ENCODE measurements at places on chromosomes 4 and X. TPM values are rescaled to one million over a fixed set of nuclear protein-coding genes. Genes with fewer than 3 reads are reported as not detected.
A peak's percentile ranks its signal among the peaks of the same experiment; 100 is the strongest.

- peak; percentile 59 for DNase-seq
These were observed 98.3 kb upstream of the MAOA start for GRCh38 chrX:43557792-43558191.

- no peak for DNase-seq
These were observed 212.6 kb upstream of the RASGEF1B start for GRCh38 chr4:81684352-81684751.

DNA sequence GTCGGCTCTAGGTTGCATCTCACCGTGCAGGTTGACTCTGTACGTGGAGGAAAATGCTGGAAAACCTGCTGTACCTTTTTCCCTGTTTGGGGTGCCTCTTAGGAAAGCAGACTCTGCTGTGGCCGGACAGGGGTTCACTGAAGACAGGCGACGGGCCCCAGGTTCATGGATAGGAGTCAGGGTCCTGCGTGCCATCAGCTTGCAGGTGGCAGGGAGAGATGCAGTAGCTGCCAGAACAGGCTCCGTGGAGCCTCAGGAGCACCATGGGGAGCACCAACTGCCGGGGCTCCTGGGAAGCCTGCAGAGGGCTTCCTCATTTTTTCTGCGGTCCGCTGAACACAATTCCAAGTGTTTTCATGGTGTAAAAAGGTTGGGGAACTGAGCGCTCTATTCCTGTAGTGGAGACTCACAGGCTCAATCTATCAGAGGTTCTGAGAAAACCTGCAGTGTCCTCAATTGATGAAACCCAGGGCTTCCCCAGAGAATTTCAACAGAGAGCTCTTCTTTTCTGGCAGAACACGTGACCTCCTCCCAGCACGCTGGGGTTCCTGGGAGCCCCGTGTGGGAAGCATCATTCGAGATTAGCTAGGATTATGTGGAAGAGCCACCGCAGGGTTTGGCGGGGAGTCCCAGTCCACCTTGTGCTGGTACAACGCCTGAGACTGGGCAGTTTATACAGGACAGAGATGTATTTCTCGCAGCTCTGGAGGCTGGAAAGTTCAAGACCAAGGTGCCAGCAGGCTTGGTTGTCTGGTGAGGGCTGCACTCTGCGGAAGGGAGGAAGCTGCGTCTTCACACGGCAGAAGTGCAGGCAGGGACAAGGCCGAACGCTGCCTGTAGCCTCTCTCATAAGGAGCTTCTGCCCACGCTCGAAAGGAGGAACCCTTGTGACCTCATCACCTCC is 1.6 kb downstream of the HTRA3 start:
- DNase-seq = no peak

GRCh38 chrX:63934160-63934559 is 149.1 kb upstream of the ARHGEF9 start:
- DNase-seq = no peak

GRCh38 chrX:99603091-99603814 is 806.8 kb downstream of the PCDH19 start:
- no peak for DNase-seq

- DNase-seq = no peak
These were observed 14.5 kb upstream of the FGG start for GRCh38 chr4:154626793-154627484.

GRCh38 chr4:36320117-36320896 is 38.9 kb downstream of the DTHD1 start:
- no peak for DNase-seq

DNA sequence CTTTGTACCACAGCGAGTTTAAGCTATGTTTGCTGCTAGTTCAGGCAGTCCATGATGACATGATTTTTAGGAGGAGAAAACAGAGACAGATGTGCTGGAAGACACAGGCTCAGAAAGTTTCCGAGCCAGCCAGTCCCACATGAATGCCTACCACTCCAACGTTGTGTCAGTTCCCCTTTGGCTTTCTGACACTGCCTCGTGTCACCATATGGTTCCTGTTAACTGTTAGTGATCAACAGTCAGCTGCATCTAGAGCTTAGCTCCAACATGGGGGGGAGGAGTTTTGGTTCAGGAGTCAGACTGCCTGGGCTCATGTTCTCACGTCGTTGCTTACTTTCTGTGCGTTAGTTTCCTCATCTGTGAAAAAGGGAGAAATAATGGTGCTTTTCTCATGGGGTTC is 343.7 kb downstream of the MID1IP1 start:
- no peak for DNase-seq

DNA sequence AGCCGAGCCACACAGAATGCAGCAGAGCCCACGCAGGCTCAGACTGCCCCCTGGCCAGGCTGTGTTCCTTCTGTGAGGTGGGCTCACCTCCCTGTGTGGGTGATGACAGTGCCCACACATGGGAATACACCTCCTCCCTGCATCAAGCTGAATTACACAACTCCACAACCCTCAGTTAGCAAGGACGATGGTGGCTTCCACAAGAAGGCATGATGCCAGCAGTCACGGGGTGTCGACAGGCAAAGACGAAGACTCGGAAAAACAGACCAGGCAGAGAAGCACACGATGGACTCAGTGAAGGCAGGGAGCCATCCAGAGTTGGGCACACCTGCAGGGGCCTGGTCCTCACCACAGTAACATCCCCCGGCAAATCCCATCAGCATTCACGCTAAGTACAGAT is 12.1 kb downstream of the LETM1 start:
- no peak for DNase-seq

GRCh38 chr4:140697709-140698560 is 58.2 kb downstream of the TBC1D9 start:
- DNase-seq = no peak

DNA sequence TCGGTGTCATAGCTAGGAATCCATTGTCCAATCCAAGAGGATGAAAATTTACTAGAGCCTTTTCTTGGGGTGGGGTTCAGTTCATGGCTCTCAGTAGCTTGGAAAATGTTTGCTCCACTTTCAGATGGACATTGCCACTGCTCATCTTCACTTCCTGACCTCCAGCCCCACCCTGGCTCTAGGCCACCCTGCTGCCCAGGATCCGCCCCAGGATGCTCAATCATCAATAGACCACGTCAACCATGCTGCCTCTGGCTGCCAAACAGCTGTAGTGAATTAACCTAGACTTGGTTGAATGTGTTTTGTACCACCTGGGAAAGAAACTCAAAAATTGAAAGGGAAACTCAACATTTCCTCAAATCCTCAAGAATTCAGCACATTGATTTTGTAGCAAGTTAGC is 37.2 kb upstream of the HSD17B10 start:
- DNase-seq = no peak

AMTN gene
- total RNA-seq = not detected

UGT2A1 gene
- not detected for total RNA-seq

MAGEA2 gene
- not detected for total RNA-seq

CLNK gene
- total RNA-seq = 0.29 TPM

HSPA4L gene
- not detected for total RNA-seq

TCEAL9 gene
- total RNA-seq = 2.4 TPM

OGT gene
- 515 TPM for total RNA-seq
